A172 (cell line): ENCODE measurements at places on chromosomes 1 and 21. TPM values are rescaled to one million over a fixed set of nuclear protein-coding genes. Genes with fewer than 3 reads are reported as not detected.
A peak's percentile ranks its signal among the peaks of the same experiment; 100 is the strongest.

LCE6A gene
- total RNA-seq: not detected in 2 replicates

TCHHL1 gene
- not detected in 2 replicates for total RNA-seq

FCAMR gene
- total RNA-seq: not detected in 2 replicates

SLC6A9 gene
- total RNA-seq: 0.40 and 2.1 TPM in 2 replicates

KLF17 gene
- not detected in 2 replicates for total RNA-seq

EVI5 gene
- total RNA-seq: 11.0 and 21.3 TPM in 2 replicates

FAM3B gene
- not detected in 2 replicates for total RNA-seq

HES5 gene
- not detected in 2 replicates for total RNA-seq

DNA sequence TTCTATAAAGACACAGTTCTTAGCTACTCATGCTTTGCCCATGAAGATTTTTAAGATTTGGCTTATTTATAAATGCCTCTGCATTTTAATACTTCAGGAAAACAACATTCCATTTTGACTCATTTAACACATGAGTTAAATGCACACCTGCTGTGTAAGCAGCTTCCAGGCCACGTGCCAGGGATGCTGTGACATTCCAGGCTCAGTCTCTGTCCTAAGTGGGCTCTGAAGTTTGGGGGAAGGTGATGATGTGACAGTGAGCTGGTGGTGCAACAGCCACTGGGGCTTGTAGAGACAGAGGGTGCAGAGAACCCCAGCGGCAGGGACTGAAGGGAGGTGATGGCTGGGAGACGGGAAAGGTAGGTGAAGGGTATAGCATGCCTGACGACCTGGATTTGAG, 40.7 kb downstream of the HHAT start:
- DNase-seq: no peak

DNA sequence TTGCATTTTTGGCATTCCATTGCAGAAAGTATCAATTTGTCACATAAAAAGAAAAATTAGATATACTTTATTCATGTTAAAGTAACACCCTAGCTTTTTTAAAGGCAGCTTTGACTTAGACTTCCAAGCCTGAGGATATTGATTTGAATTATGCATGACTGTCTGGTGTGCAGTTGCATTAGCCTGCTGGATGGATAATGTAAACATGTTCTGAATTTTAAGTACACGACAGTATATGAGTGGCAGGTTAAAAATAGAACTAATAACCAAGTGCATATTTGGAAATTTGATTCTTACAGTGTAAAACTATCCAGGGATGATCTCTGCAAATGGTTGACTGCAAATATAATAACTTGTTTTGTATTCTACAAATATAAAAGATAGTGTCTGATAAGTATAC, 124.0 kb downstream of the SYT14 start:
- no peak for DNase-seq

- DNase-seq: no peak
Measured at GRCh38 chr1:87669674-87670073, 341.0 kb downstream of the LMO4 start.

- peak; percentile 78 for DNase-seq
Measured at GRCh38 chr21:37878946-37879660, 37.2 kb downstream of the KCNJ6 start.

- DNase-seq: no peak
Measured at GRCh38 chr1:70997793-70998192, 49.8 kb downstream of the PTGER3 start.

- peak; percentile 18 for DNase-seq
Measured at GRCh38 chr1:228434689-228435088, 18.0 kb upstream of the TRIM17 start.

DNA sequence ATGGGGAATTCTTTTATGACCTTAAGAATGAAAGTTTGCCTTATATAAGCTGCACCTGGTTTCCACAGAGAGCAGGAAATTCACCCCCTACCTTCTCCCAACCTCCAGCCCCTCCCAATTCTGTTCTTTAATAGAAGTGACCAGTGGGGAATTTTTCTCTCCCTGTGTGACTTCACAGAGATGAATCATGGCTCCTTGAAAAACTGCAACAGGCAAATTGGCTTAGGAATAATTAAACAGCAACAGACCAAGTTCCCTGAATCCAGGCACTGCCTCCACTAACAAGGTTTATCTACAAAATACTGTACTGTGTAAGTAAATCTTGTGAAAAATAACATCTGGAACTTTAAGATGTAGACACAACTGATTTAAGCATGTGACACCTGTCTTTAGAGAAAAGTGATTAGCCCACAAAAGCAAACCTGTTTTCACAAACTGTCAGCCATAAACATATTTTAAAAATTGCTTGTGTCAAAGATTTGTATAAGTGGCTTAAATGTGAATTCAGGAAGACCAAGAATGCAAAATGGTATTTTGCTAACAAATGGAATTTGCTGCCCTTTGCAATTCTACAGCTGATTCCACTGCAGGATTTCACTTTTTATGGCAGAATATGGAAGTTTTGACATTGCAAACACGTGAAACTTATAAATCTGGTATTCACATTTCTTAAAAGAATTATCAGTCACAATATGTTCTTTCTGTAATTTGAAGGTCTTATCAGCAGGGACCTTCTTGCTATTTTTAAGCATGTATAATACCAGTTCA, 54.0 kb downstream of the ALG14 start:
- peak; percentile 72 for DNase-seq

DNA sequence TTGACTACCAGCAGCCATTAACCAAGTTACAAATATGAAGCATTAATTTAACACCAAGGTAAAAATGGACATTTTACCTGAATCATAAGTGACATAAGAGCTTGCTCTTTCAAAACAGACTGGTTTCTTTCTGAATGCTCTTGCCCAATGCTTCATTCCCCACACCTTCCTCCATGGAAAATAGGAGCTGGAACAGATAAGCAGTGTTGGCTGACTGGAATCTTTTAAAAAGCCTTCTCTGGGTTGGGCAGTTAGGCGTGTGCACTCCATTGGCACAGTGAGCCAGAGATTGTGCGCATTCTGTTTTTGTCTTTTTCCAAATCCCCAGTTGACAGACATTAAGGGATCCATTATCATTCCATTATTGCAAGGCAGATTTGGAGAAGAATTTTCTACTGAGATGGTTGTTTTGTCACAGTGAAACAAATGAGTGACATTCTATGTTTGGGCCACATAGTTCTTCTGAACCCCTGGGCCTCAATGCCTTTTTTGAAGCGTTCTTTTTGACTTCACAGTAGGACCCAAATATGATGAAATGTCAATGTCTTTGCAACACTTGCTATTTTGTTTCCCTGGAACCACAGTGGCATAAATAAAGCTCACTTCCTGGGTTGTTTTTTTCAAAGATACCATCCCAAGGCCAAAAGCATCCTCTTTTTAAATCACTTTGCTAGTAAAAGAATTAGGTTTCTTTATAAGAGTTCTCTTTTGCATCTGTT, 32.3 kb downstream of the LRRC8B start:
- no peak for DNase-seq

GRCh38 chr1:217137210-217137881, 414.1 kb upstream of the ESRRG start:
- no peak for DNase-seq

DNA sequence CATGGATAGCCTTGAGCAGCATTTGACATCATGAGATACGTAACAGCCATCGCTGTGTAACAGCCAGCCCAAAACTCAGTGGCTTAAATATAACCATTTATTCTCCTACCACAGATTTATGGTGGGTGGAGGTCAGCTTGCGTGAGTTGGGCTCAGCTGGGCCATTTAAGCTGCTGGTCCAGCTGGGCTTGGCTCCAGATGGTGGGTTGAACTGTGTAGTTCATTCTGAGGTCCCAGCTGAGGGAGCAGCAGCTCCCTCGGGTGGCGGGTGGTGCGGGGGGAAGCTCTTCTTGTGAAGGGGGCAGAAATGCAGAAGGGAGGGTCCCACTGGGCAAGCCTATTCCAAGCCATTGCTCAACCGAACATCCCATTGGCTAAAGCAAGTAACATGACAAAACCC, 75.9 kb downstream of the IGSF21 start:
- DNase-seq: no peak

GRCh38 chr1:154474802-154475201, 27.2 kb upstream of the TDRD10 start:
- peak; percentile 94 for DNase-seq

- DNase-seq: no peak
Measured at GRCh38 chr1:78007677-78008341, 3.1 kb downstream of the DNAJB4 start.

GRCh38 chr1:205670611-205671430, 9.5 kb downstream of the SLC45A3 start:
- DNase-seq: no peak

DNA sequence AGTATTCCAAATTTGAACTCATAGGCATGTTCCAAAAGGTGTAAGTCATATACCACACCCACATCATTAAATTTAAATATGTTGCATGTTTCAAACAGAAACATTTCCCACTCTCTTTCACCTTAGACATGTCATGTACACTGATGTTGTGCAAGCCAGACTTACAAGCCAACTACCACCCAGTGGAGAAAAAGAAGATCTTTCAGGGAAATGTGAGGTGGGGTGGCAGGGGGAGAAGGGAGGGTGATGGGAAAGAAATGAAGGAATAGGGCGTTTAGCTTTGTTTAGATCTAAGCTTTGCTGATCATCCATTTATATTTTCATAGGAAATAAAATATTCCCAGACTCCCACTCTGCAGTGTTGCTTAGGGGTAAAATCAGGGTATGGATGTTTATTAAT, 1.6 kb downstream of the NEGR1 start:
- DNase-seq: no peak

DNA sequence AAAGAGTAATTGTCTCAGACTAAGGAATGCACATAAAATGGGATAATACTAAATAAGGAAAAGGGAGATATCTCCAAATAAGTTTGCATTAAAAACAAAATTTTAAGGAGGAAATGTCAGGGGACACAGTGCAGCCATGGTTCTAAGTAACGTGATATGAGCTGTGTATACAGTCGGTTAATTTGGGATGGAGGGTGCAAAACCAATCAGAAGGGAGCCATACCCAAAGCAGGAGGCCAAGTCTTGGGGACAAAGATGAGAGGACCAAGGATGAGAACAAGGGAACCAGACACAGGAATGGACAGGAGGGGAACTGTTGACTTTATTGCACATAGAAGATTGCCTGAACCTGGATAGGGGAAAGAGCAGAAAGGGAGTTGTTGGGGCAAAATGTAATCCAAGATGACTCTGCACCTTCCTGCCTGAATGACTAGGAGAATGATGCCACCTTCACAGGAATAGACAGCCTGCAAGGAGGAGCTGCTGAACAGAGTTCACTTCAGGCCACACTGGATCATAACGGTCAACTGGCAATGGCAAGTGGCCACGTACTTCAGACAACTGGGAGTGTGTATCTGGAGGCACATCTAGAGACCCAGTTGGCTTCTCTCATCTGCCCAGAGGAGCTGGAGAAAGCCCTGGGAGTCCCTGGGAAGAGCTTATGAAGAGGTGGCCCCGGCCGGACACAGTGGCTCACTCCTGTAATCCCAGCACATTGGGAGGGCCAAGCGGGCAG, 22.0 kb upstream of the BOLA1 start:
- no peak for DNase-seq

GRCh38 chr1:215287362-215287761, 204.8 kb downstream of the KCNK2 start:
- no peak for DNase-seq

DNA sequence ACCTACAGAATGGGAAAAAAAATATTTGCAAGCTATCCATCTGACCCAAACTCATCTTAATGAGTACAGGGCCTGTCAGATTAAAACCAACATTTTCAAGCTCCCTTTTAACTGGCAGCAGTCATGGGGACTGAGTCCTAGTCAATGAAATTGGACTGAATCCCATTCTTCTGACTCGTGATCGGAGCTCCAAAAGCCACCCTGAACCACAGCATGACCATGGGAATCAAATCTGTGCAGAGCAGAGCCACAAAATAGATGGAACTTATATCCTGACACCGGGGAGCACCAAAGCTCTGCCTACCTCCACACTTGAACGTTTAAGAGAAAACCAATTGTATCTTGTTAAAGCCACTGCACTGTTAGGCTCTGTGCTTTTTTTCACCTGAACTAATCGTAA, 5.0 kb upstream of the RWDD3 start:
- no peak for DNase-seq

GRCh38 chr1:48026701-48027532, 29.7 kb upstream of the TRABD2B start:
- no peak for DNase-seq

GRCh38 chr1:112735752-112736151, 20.6 kb upstream of the PPM1J start:
- DNase-seq: peak; percentile 94

- no peak for DNase-seq
Measured at GRCh38 chr1:236639686-236640085, 35.4 kb upstream of the HEATR1 start.

- peak; percentile 65 for DNase-seq
Measured at GRCh38 chr1:3319874-3320245, 134.6 kb upstream of the ARHGEF16 start.

DNA sequence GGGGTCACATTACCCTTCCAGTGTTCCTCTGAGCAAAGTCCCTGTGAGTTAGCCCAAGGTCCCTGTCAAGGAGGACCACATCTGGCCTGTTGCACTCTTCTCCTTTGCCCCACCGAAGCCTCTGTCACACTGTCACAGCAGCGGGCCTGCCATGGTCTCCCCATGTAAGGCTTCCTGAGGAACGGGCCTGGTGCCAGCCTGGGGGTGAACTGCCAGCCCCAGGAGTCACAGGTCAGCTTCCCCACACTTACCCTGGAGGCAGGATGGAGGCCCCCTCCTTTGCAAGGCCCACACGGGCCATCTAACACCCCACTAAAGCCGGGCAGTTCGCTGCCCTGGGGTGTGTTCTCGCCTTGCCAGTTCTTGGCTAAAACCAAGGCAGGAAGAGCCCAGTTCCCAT, 14.1 kb downstream of the TNFRSF1B start:
- no peak for DNase-seq

DNA sequence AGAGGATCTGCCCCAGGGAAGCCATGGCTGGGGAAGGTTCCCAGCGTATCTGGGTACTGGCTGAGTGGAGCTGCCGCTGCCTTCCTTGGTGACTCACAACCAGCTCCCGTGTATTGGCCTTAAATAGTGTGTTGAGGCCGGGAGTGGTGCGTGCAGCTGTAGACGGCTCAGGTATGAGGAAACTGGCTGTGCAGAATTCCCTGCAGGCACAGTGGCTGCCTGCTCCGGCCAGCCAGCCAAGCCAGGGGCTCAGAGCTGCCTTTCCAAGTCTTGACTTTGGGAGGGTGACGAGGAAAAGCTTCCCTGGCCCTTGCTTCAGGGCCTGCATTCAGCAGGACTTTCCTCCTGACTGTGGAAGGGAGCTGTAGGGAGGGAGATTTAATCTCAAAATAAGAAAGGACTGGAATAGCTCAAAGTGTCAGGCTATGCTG, at the start of gene VTCN1:
Gene VTCN1, minus strand, starts transcription at position 97 of the 431 bp plus-strand sequence. Its CDS starts 72 bp downstream, at position 25.
- DNase-seq: no peak
